ENCODE measurements at places on chromosomes 16 and 17. TPM values are rescaled to one million over a fixed set of nuclear protein-coding genes. Genes with fewer than 3 reads are reported as not detected.

The BMERB1 gene
- 22.6 TPM for total RNA-seq

The SALL1 gene
- not detected for total RNA-seq

The UBE2O gene
- total RNA-seq, result 19.3 TPM

The HSD17B1 gene
- 1.4 TPM for total RNA-seq

The RGS11 gene
- 7.8 TPM for total RNA-seq

DNA sequence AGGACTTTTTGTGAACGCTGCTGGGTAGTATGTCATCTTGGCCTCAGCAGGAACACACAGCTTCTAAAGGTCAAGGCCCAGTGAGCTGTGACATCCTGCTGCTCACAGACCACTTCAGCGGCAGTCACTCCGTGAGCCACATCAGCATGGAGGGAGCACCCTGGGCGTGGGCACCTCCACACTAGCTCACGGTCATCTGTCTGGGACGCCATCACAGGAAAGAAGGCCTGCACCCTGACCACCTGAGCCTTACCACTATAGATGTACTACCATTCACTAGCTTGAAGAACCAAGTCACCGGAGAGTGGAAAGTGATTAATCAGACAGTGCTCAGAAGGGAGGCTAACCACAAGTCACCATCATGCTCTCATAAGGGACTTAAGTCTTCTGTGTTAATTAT, 3.3 kb downstream of the AXIN1 start:
- H3K36me3 ChIP-seq, result peaks cover 30% of the 10 kb centered on the region
- H3K27me3 ChIP-seq, result no peaks in the 10 kb centered on the region
- H3K4me3 ChIP-seq, result no peak overlapping the region

DNA sequence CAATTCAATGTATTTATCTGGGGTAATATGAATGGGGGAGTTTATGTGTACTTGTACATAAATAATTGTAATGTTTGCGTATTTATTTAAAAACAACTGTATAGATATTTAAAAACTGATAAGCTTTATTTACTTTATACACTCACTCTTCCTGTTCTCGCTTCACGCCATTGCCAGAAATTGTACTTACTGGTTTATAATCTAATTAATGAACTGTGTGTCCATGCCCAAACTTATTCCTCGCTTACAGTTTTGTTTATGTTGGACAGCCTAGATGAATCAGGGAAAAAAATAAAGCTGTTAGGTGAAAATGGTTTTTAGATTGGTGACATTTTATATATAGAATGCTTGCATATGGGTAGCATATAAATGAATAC, 30.8 kb downstream of the AATF start:
- H3K4me3 ChIP-seq, result no peak overlapping the region
- no peaks in the 10 kb centered on the region for H3K4me1 ChIP-seq
- no peak for DNase-seq
- H3K27me3 ChIP-seq, result no peaks in the 10 kb centered on the region
- no peaks in the 10 kb centered on the region for H3K36me3 ChIP-seq

- H3K27me3 ChIP-seq, result no peaks in the 10 kb centered on the region
- H3K4me3 ChIP-seq, result peak overlapping the region; percentile 76
- no peaks in the 10 kb centered on the region for H3K36me3 ChIP-seq
- H3K4me1 ChIP-seq, result no peaks in the 10 kb centered on the region
Observed at GRCh38 chr16:77723108-77723514, 797 bp downstream of the NUDT7 start.

DNA sequence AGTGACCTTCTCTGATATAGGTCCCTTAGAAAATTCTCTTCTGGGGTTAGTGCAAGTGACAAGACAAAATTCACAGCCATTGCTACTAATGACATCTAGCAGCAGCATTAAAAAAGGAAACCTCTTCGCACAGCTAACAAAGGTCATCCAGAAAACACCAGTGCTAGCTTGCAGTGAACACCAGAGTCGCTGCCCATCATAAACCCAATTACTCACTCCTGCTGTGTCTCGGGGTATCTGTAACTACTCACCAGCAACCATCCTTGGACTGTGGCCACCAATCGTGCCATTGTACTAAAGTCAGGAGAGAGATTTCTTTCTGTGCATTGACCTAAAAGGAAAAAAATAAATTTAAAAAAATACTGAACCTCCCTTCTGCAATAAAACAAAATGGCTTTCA, 1494.7 kb upstream of the CDH8 start:
- H3K4me3 ChIP-seq, result no peak overlapping the region
- no peak for DNase-seq

- H3K27ac ChIP-seq, result peak overlapping the region; percentile 95
- no peaks in the 10 kb centered on the region for H3K27me3 ChIP-seq
- DNase-seq, result no peak
Observed at GRCh38 chr16:28554634-28555423, 1.1 kb downstream of the SGF29 start.

DNA sequence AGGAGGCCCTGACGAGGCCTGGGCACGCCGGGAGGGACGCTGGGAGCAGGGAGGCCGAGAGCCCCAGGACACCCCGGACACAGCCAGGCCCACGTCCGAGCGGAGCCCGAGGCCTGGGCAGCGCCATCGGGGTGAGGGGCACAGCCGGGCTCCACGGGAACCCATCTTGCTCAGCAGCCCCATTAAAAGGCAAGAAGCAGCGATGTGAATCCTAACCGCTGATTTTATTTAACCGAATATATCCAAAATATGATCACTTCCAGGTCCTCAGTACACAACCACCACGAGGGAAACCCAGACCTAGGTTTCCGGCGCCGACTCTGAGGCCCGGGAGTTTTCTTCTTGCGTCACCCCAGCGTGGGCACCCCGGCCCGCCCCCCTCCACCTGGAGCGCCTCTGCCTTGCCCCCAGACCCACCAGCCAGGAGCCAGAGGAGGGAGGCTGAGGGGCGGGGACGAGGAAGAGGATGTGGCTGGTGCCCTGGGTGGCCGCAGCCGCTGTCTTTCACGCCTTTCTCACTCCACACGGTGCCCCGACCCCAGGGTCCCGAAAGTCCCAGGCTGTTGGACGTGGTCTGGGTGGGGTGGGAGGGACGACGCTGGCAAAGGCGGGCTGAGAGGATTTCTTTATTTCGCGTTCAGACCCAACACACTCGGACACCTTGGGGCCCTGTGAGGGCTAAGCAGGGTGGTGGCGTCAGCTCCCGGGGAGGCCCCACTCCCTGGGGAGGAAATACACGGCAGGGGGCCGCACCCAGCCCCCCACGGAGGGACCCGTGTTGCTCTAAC, 568 bp upstream of the CCDC154 start:
- no peak overlapping the region for H3K4me3 ChIP-seq
- H3K36me3 ChIP-seq, result peaks cover 22% of the 10 kb centered on the region
- H3K27ac ChIP-seq, result no peak overlapping the region

DNA sequence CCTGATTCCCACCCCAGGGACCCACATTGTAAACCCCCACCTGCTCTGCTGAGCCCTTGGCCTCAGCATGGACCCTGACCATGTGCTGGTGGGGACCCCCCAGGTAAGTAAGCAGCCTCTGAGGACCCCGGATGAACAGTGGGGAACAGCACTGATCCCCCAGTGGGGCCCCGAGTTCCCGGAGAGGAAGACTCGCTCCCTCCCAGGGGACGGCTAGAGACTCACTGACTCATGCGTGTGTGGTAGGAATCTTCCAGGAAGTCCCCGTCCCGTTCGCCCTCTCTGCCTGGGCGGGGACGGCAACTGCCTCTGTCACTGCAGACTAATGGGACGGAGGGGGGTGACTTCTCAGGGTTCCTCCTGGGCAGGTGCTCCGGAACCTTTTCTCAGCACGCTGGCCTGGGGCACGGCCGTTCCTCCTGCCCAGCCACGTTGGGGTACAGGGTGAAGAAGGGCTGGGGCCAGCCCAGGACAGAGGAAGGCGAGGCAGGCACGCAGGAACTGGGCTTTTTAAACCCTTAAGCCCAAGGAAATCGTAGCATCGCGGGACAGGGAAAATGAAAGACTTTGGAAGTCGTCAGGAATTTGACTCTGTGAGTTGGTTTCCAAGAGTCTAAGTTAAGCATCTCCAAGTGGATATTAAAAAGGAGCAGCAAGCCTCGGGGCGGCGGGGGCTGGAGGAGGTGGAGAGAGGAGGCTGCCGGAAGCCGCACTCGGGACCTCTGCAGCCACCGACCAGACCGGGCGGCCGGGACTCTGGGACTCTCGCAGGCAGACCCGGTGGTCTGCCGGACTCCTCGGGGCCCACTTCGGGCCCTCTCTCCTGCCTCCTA, 178.7 kb downstream of the SEC14L1 start:
- peak; percentile 92 for DNase-seq
- H3K36me3 ChIP-seq, result no peaks in the 10 kb centered on the region
- H3K27me3 ChIP-seq, result no peaks in the 10 kb centered on the region
- H3K4me1 ChIP-seq, result peaks cover 68% of the 10 kb centered on the region
- H3K27ac ChIP-seq, result peak overlapping the region; percentile 89

DNA sequence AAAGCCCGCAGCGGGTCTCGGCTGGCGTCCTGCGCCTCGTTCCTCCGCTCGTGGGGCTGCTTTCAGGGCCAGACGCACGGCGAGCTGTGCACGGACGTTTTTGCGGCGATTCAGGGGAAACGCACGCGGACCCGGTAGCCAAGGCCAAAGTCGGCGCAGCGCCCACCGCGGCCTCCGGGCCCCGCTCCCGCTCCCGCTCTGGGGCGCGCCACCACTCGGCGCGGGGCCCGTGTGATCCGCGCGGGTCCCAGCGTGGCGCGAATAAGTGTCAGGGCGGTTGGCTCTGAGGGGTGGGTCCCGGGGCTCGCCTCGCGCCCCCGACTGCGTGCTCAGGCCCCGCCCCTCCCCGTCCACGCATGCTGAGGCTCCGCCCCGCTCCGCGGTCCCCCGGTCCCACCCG, 694 bp upstream of the TBCD start:
- no peak overlapping the region for H3K27ac ChIP-seq
- H3K4me1 ChIP-seq, result peaks cover 6% of the 10 kb centered on the region
- peak overlapping the region; percentile 60 for H3K4me3 ChIP-seq
- DNase-seq, result no peak

- no peaks in the 10 kb centered on the region for H3K36me3 ChIP-seq
- DNase-seq, result no peak
Observed at GRCh38 chr17:54372069-54372749, 528.4 kb upstream of the TOM1L1 start.

DNA sequence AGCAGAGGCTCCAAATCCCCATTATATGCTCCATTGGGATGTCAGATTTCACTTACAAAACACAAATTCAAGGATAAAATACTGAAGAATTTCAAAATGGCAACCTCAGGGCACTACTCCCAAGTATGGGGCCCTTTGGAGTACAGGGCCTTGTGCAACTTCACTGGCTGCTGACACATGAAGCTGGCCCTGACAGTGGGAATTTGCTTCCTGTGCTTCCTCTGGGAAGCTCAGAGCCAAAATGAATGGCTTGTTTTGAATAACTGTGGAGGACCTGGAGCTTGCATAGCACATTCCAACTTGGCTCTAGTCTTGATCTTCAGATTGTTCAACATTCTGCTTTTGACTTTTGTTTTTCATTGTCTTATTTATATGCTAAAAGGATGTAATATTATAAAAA, 52.3 kb upstream of the HNF1B start:
- H3K27me3 ChIP-seq, result peaks cover 5% of the 10 kb centered on the region
- no peaks in the 10 kb centered on the region for H3K36me3 ChIP-seq
- no peak for DNase-seq
- H3K27ac ChIP-seq, result no peak overlapping the region

DNA sequence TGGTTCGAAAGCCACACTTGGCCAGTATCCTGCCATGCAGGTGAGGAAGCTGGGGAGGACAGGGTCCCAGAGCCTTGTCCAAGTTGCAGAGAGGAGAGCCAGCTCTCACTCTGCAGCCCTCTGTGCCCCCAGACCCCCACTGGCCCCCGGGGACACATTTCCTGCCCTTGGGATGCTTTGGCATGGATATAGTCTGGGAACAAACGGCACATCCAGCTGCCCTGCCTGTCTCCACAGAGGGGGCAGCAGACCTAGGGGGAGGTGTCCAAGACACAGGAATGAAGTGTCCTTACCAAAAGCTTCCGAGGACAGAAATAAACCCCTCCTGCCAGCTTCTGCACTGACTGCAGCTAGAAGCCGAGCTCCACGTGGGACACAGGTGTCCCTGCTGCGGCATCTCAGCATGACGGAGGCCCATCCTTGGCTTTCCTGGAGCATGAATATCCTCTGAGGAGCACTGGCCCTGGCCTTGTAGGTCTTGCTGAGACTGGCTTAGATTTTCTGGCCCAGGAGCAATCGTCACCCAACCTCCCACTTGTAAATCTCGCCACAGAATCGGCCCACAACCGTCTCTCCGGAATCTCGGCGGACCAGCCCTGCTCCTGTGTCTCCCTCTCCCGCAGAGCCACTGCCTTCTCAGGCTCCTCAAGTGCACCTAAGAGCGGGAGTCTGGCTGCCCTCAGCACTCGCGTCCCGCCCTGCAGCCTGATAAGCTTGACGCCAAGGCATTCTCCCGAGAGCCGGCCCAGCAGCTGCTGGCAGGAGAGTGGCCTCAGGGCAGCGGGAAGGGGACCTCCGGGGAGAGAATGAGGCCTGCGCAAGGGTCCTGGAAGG, 1.1 kb upstream of the CAPN15 start:
- peaks cover 24% of the 10 kb centered on the region for H3K4me1 ChIP-seq
- H3K4me3 ChIP-seq, result peak overlapping the region; percentile 81
- DNase-seq, result peak; percentile 84
- no peaks in the 10 kb centered on the region for H3K36me3 ChIP-seq
- no peaks in the 10 kb centered on the region for H3K27me3 ChIP-seq
- H3K27ac ChIP-seq, result peak overlapping the region; percentile 97

DNA sequence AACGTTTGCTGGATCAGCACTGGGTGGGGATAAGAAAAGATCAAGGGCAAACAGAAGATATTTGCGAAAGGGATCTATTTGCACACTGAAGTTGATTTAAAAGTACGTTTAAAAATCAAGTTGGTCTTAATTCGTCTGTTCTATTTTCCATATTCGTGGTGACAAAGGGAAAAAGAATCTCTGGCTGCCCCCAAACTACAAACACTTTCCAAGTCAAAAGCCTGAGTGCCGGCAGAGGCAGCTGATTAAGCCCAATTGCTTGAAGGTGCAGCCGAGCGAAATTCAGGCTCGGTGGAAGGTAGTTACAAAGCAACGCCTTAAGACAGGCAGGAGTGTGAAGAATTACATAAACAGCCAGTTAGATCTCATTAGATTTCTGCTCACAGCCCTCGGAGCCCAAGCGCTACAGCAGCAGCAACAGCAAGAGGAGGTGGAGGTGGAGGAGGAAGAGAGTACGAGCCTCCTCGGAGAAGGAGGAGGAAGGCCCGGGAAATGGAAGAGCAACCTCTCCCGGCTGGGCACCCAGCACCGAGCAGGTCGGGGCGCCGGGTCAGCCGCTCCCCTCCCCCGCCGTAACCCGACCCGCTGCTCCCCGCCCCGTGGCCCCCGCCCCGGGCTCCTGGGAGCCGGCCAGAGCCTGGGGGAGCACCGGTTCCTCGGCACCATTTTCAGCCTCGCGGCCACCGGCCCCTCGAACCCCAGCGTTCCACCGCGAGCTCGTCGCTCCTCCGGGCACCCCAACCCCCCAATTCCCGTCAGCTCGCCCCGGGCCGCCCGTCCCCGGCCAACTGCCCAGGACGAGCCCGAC, 890 bp downstream of the TOB1 start:
- H3K4me3 ChIP-seq, result peak overlapping the region; percentile 72
- peaks cover 35% of the 10 kb centered on the region for H3K36me3 ChIP-seq
- peak; percentile 86 for DNase-seq
- peak overlapping the region; percentile 100 for H3K27ac ChIP-seq
- no peaks in the 10 kb centered on the region for H3K27me3 ChIP-seq

DNA sequence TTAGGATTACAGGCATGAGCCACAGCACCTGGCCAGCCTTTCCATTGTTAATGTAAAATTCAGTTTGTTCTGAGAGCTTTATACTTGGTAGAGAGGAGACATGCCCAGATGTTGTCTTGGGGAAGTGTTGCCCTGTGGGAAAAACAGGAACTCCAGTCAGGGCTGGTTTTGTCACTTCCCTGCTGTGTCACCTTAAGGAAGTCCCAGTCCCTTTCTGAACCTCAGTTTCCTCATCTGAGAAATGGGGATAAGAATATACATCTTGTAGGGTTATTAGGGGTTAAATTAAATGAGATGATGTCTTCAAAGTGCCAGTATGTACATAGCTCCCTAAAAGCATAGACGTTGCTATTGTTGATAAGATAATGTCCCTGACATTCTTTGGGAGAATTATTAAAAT, 25.3 kb downstream of the CLEC16A start:
- H3K27ac ChIP-seq, result no peak overlapping the region
- no peak overlapping the region for H3K4me3 ChIP-seq
